ENCODE measurements at places on chromosomes 1 and 21. TPM values are rescaled to one million over a fixed set of nuclear protein-coding genes. Genes with fewer than 3 reads are reported as not detected.

GRCh38 chr1:67784545-67785186, 48.6 kb downstream of the GNG12 start:
- H3K27ac ChIP-seq: no peak overlapping the region
- no peak overlapping the region for H3K4me3 ChIP-seq
- H3K36me3 ChIP-seq: no peaks in the 10 kb centered on the region
- no peak for DNase-seq

- no peak overlapping the region for H3K4me3 ChIP-seq
- no peak for DNase-seq
- peaks cover 23% of the 10 kb centered on the region for H3K36me3 ChIP-seq
- no peaks in the 10 kb centered on the region for H3K4me1 ChIP-seq
- no peaks in the 10 kb centered on the region for H3K27me3 ChIP-seq
- no peak overlapping the region for H3K27ac ChIP-seq
These were observed 69.2 kb downstream of the LPGAT1 start for GRCh38 chr1:211761400-211761799.

GRCh38 chr1:37685722-37686121, 6.6 kb upstream of the CDCA8 start:
- H3K36me3 ChIP-seq: peaks cover 38% of the 10 kb centered on the region
- H3K4me1 ChIP-seq: peaks cover 26% of the 10 kb centered on the region
- H3K4me3 ChIP-seq: no peak overlapping the region
- H3K27ac ChIP-seq: no peak overlapping the region

- no peaks in the 10 kb centered on the region for H3K27me3 ChIP-seq
- no peak overlapping the region for H3K4me3 ChIP-seq
- peaks cover 90% of the 10 kb centered on the region for H3K4me1 ChIP-seq
- peak overlapping the region; percentile 99 for H3K27ac ChIP-seq
- H3K36me3 ChIP-seq: peaks cover 14% of the 10 kb centered on the region
These were observed 5.7 kb downstream of the KIF21B start for GRCh38 chr1:201017828-201018163.

The CFHR1 gene
- total RNA-seq: not detected

The USH2A gene
- total RNA-seq: not detected

The SELENBP1 gene
- not detected for total RNA-seq

GRCh38 chr1:3097861-3098260, 28.9 kb downstream of the PRDM16 start:
- no peak overlapping the region for H3K27ac ChIP-seq
- H3K4me1 ChIP-seq: no peaks in the 10 kb centered on the region
- peaks cover 8% of the 10 kb centered on the region for H3K27me3 ChIP-seq
- no peak for DNase-seq

The PYHIN1 gene
- 13.1 TPM for total RNA-seq

DNA sequence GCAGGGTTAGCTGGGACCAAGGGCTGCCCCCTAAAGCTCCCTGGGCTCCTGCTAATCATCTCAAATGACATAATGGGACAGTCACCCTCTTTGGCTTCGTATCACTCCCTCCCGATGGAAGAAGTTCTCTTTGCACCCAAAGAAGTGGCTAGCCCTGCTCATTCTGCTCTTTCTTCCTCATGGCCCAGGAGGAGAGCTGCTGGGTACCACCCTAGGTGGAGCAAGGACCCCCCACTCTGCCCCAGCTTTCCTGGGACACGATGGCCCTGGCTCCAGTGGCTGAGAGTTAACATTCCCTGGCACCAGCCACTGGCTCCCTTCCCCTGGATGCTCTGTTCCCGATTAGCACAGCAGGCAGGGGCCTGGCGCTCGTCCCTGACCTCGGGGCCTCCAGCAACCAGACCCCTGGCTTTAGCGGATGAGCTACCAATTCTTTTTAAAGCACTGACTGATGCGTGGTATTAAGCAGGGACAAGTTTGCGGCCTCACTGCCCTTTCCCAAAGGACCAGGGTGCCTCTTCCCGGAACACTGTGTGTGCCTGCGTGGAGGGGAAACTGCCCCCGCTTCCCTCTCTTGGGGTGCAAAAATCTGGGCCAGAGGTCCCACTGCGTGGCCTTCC, 1.2 kb downstream of the MYOM3 start:
- no peak overlapping the region for H3K4me3 ChIP-seq
- no peak overlapping the region for H3K27ac ChIP-seq
- H3K27me3 ChIP-seq: peaks cover 13% of the 10 kb centered on the region

The VCAM1 gene
- total RNA-seq: not detected

GRCh38 chr1:58924016-58924565, 140.2 kb upstream of the JUN start:
- H3K36me3 ChIP-seq: peaks cover 1% of the 10 kb centered on the region
- H3K4me1 ChIP-seq: peaks cover 21% of the 10 kb centered on the region
- H3K4me3 ChIP-seq: no peak overlapping the region
- DNase-seq: no peak
- H3K27me3 ChIP-seq: peaks cover 4% of the 10 kb centered on the region

The MFAP2 gene
- not detected for total RNA-seq

Data from activated CD4-positive, alpha-beta memory T cell treated with anti-CD3 and anti-CD28 coated beads for 36 hours (primary cell).